Smooth muscle cell of trachea (primary cell): ENCODE measurements at places on chromosomes 7 and 10. TPM values are rescaled to one million over a fixed set of nuclear protein-coding genes. Genes with fewer than 3 reads are reported as not detected.

The SPAM1 gene
- not detected in 2 replicates for total RNA-seq

The SPDYE3 gene
- total RNA-seq: not detected in 2 replicates

The CDHR1 gene
- not detected in 2 replicates for total RNA-seq

The CLRN3 gene
- not detected in 2 replicates for total RNA-seq

The GOLGA7B gene
- total RNA-seq: not detected in 2 replicates

The TET1 gene
- total RNA-seq: 3.3 and 4.7 TPM in 2 replicates

The NPS gene
- total RNA-seq: not detected in 2 replicates

The PLPP4 gene
- 0.99 and 1.2 TPM in 2 replicates for total RNA-seq

The RAB19 gene
- total RNA-seq: not detected in 2 replicates

The SPDYE5 gene
- total RNA-seq: not detected in 2 replicates

The PAPOLB gene
- total RNA-seq: under 0.01 and 0.15 TPM in 2 replicates

The PPP1R17 gene
- total RNA-seq: not detected in 2 replicates

The SUGCT gene
- 8.9 and 12.6 TPM in 2 replicates for total RNA-seq

The TNRC18 gene
- total RNA-seq: 67.3 and 83.3 TPM in 2 replicates

The WIPF3 gene
- total RNA-seq: under 0.01 and 0.15 TPM in 2 replicates

The NPC1L1 gene
- total RNA-seq: 0.15 and 0.17 TPM in 2 replicates

The EZH2 gene
- total RNA-seq: 4.3 and 16.6 TPM in 2 replicates

The VSIR gene
- 15.1 and 95.4 TPM in 2 replicates for total RNA-seq

The GJD4 gene
- total RNA-seq: not detected in 2 replicates

The HOXA10 gene
- 0.15 TPM in 1 of 2 replicates, not detected in the other for total RNA-seq

The GLI3 gene
- total RNA-seq: 6.9 and 9.3 TPM in 2 replicates

The TMEM229A gene
- not detected in 2 replicates for total RNA-seq

The SPDYE8 gene
- 0.17 TPM in 1 of 2 replicates, not detected in the other for total RNA-seq
